ENCODE measurements at places on chromosomes 7 and 10.

- ATAC-seq, result no peak
Observed at GRCh38 chr7:137342265-137342664, 1.3 kb downstream of the PTN start.

DNA sequence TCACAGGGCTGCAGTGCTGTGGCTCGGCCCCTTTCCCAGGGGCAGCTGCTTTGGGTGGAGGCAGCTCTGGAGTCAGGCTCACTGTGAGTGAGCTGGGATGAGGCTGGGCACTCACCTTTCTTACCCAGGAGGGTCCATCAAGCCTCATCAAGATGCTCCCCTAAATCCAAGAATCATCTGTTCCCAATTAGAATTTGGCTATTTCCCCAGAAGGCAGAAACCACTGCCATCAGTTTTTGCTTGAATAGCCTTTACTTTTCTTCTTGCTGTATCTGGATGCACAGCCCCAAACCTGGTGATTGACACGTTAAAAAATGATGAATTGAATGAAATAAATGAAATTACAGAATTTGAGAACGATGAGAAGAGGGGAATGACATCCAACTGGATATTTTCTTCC lies 74.3 kb upstream of the LYZL1 start:
- ATAC-seq, result no peak

GRCh38 chr10:100968863-100969186 lies 479 bp upstream of the SEMA4G start:
- peak; percentile 28 for ATAC-seq

DNA sequence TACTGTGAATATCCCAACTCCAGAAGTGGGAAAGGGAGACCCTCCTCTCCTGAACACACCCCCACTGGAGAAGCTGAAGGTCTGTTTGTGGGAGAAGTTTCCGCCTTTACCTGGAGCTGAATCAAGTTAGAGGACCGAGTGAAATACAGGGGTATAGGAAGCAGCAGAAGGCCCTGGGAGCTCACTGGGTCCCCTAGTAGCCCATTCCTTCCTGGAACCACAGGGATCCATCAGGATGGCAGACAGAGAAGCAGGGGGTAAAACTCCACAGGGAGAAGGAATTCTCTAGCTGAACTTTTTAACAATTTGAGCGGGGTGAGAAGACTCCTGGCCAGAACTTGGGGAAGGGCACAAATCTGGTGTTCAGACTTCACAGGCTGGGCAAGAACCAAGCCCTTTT lies 275.8 kb downstream of the GRID1 start:
- no peak for ATAC-seq

- no peak for ATAC-seq
Observed at GRCh38 chr10:64196638-64197315, 675.6 kb downstream of the REEP3 start.

- no peak for ATAC-seq
Observed at GRCh38 chr7:153400735-153401593, 641.4 kb downstream of the ACTR3B start.

DNA sequence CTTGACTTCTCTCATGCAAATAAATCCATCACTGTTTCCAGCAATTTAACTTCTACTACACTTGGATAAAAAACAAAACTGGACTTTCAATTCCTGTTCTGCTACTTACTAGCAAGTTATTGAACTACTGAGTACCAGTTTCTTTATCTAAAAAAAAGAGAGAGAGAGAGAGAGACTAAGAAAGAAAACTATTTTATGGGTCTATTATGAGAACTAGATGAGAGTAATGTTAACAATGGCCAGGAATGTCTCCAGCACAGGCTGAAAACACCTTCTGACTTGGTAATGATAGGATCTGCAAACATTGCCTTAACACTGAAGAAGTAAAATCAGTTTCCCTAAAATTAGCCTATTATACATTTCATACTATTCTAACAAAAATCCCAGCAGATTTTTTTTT lies 5.2 kb downstream of the TSPAN12 start:
- no peak for ATAC-seq

- no peak for ATAC-seq
Observed at GRCh38 chr10:96743988-96744585, 23.8 kb upstream of the PIK3AP1 start.

GRCh38 chr7:12257582-12257981 lies 46.5 kb downstream of the TMEM106B start:
- peak; percentile 49 for ATAC-seq

DNA sequence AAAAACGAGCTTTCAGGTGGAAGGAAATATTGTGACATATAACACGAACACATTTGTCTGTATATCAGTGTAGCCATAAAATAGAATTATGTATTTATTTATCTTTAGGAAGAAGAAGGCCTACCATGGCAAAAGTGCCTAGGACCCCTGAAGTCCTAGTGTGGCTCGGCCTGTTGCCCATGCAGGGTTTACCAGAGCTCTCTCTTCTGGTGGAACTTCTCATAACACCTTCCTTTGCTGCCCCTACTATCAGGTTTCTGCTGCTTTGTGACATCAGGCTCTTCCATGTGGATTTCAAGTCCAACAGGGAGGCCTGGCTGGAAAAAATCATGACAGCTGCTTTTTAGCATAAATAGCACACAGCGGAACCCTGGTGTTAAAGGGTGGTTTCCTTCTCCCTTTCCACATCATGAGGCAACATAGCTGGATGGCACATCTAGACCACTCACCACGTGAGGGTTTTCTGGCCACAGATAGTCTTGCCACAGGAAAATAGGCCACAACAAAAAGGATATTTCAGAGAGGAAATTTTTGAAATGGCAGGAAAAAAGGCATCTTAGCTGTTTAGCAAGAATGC lies 44.8 kb upstream of the ADO start:
- no peak for ATAC-seq

GRCh38 chr7:111475419-111475748 lies 86.9 kb downstream of the IMMP2L start:
- no peak for ATAC-seq

DNA sequence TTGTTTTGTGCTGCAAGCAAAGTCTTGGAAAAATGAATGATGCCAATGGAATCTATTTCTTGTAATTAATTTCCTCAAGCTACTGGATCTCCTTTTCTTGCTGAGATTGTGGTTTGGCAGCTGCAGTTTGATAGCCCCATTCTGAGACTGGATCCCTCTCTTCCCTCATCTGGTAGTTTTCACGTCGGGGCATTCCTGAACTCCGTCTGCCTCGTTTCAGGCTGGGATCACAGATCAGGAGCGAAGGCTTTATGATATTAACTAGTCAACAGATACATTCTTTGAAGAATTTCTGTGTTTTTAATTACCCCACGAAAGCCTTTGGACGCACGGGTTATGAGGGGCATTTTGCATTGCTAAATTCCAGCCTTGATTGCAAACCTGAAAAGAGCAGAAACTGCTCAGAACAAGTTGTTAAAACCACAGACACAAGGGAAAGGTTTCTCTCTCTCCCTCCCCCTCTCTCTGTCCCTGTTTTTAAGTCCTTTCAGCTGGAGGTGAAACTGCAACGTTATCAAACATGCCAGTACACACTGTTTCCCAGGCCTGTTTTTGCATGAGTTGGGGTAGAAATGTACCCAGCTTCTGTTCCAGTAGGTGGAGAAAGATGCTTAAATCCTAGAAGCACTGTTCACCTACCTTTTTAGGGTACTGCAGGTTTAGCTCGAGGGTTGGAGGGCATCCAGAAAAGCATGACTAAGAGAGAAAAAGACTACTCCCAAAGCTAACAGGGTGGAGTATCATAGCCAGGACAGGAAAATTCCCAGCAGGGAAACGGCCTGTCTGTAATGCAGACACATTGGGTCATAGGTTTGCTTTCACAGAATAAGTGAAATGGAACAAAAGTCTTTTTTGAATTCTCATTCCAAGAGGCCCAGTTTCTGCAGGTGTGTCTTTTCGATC lies 124.3 kb downstream of the CUX1 start:
- peak; percentile 90 for ATAC-seq

DNA sequence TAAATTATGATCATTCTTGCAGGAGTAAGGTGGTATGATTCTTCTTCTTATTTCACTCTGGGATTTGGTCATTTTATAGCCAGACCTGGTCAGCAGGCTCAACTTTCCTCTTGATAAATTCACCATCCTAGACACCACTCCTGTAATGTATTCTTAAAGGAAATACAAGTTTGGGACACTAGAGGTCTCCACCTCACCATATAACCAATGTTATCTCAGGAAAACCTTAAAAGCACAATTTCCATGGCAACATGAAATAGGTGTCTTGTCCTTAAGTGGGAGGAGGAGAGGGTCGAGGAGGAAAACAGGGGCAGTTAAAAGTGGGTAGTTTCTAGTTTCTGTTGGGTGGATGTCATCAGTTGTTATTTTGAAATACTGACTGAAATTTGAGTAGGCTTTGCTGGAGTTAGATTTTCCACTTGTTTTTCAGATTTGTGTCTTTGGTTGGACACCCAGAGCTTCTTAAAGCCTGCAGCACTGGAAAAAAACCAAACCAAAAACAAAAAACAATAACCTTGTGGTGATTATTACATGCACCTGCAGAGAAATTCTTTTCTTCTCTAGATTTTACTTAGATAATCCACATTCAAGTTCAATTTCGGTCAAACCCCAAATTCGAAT lies 163.1 kb downstream of the PRKCQ start:
- peak; percentile 61 for ATAC-seq

GRCh38 chr7:112174192-112174591 lies 32.0 kb downstream of the DOCK4 start:
- no peak for ATAC-seq

- ATAC-seq, result no peak
Observed at GRCh38 chr7:134561-135256, 57.7 kb upstream of the FAM20C start.

- ATAC-seq, result no peak
Observed at GRCh38 chr10:111475720-111476119, 398.9 kb downstream of the ADRA2A start.

DNA sequence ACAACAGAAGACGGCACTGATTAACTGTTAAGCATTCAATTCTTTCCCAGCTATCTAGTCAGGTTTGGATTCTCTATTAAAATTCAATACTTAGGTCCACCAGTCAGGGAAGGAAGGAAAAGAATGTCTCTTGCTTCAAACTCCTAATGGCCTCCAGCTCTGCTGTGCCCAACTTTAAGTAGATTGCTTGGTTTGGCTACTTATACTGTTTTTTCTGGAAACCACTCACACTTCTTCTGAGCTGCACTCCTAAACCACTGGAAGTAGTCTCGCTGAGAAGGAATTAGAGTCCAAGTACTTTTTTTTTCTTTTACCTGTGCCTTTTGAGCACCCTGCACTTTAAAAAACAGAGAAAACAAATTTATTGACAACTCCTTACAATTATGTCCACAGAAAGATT lies 26.7 kb upstream of the COL1A2 start:
- ATAC-seq, result no peak

DNA sequence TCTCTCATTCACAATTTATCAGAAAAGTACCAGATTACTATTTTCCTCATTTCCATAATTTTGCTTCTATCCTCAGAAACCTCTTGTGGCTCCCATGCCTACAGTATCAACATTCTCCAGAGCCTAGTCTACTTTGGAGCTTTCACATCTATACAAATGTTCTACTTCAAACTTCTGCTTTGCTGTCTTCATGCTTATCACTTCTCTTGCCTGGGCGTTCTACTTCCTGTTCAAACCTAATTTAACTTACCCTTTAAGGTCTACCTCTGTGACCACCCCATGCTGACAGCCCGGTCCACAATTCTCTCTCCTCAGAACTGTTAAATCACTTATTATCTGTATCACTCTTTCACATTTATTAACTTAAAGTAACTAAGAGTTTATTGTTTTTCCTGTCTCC lies 6.1 kb upstream of the PTPN12 start:
- no peak for ATAC-seq

- no peak for ATAC-seq
Observed at GRCh38 chr10:49185213-49185612, 3.0 kb downstream of the TMEM273 start.

- ATAC-seq, result no peak
Observed at GRCh38 chr10:63829573-63830149, 308.5 kb downstream of the REEP3 start.

DNA sequence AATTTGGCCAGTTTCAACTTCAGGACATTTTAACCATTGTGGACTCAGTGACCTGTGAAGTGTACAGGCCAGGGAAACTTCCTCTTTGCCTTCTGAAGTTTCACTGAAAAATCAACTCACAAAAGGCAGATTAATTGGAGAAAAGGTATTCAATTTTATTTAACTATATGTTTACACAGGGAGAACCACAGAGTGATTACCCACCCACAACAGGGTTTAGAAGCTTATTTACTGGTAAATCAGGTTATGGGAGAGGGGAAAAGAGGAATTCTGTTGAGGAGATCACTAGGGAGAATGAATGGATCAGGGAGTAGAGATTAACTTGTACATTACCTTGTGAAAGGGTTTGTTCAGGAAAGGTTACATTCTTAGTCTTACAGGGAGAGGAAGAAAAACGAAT lies 1.7 kb upstream of the AKR1D1 start:
- ATAC-seq, result no peak

DNA sequence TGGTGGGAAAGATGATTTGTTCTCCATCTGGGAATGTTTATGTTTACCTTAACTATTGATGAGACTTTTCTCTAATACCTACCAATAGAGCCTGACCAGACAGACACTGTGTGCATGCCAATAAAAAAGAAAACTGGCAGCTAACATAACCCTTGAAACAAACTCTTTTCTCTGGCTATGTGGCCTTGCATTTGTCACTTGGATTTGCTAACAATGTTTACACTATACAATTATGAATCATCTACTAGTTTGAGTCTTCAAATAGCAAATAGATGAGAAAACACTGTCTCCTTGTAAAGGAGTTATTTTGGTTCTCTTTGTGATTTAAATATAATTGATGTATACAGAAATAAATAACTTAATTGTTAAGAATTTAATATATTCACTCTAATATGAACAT lies 273.1 kb downstream of the SEMA3D start:
- ATAC-seq, result no peak

DNA sequence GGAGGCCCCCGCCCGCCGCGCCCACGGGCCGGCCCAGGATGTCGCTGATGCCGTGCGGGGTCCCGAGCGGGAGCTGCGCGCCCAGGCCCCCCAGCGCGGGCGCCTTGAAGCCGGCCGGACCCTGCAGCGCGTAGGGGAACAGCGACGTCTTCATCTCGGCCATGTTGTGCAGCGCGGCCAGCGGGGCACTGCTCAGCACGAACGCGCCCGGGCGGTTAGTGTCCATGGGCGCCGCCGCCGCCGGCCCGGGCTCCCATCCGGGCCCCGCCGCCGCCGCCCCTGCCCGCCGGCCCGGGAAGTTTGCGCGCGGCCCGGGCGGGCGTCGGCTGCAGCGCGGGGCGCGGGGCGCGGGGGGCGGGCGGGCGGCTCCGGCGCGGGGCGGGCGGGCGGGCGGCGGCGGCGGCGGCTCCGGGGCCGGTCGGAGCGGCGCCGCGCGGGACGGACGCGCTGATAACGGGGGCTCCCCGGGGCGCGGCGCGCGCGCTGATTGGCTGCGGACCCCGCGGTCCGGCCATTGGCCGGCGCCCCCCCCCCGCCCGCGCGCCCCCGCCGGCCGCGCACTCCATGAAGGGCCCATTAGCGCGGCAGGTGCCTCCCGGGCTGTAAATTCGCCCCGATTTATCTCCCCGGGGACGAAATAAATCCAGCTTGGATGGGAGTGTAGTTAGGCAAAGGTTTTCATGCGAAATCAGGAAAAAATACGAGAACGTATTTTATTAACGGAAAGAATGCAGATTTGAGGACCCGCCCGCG lies at the start of gene NKX6-2:
TSS of gene NKX6-2 (minus strand) at position 425 of the 753 bp plus-strand sequence. CDS start at position 226, 199 bp downstream.
- ATAC-seq, result no peak

GRCh38 chr7:99027841-99028240 lies 116.1 kb downstream of the SMURF1 start:
- peak; percentile 22 for ATAC-seq

GRCh38 chr7:29748286-29749099 lies 57.8 kb upstream of the WIPF3 start:
- no peak for ATAC-seq

- ATAC-seq, result no peak
Observed at GRCh38 chr10:8278099-8278498, 223.6 kb downstream of the GATA3 start.

- no peak for ATAC-seq
Observed at GRCh38 chr7:123204206-123204835, 4.6 kb upstream of the SLC13A1 start.

GRCh38 chr10:121710207-121710606 lies 112.0 kb upstream of the FGFR2 start:
- ATAC-seq, result no peak
